ENCODE measurements at places on chromosomes 2 and 18. TPM values are rescaled to one million over a fixed set of nuclear protein-coding genes. Genes with fewer than 3 reads are reported as not detected.

GRCh38 chr2:28594332-28595108 is 98.7 kb downstream of the PLB1 start:
- DNase-seq: peak; percentile 92

DNA sequence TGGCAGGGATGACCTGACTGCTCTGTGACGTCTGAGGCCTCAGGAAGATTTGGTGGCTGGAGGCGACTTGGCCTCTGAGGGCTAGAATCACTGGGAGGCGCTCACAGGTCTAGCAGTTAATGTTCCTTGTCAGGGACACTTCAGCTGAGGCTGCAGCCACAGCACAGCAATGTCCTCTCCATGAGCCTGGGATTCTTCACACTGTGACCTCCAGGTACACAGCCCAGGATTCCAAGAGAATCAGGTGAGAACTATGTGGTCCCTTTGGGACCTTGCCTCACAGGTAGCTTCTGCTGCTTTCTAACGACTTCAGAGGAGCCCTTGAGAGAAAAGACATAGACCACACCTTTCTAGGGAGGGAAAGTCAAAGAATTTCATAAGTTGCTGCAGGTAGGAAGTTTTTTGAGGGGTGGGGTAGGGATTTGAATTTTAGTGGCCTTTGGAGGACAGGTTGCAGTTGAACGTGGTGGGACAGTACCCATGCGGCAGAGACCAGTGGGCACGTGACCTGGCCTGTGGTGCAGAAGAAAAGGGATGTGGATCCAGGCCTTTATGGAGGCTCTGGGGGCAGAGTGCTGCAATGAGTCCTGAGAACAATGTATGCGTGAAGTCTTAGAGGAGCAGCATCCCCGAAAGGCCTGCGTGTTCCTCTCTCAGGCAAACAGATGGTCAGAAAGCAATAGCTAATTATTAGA is 86.2 kb downstream of the LYPD1 start:
- no peak for DNase-seq

- DNase-seq: no peak
Measured at GRCh38 chr2:219094171-219094570, 33.5 kb upstream of the IHH start.

GRCh38 chr18:432791-433190 is 67.7 kb downstream of the COLEC12 start:
- no peak for DNase-seq

- DNase-seq: no peak
Measured at GRCh38 chr2:186959486-186959885, 110.5 kb upstream of the ZSWIM2 start.

The NCKAP5 gene
- 3.4 TPM for total RNA-seq

The PTGR3 gene
- 4.1 TPM for total RNA-seq

The SKOR2 gene
- not detected for total RNA-seq

The ANKRD29 gene
- total RNA-seq: 0.17 TPM
